Vagina (tissue), 2 donors: ENCODE measurements at places on chromosomes 5 and 9. TPM values are rescaled to one million over a fixed set of nuclear protein-coding genes. Genes with fewer than 3 reads are reported as not detected.

DNA sequence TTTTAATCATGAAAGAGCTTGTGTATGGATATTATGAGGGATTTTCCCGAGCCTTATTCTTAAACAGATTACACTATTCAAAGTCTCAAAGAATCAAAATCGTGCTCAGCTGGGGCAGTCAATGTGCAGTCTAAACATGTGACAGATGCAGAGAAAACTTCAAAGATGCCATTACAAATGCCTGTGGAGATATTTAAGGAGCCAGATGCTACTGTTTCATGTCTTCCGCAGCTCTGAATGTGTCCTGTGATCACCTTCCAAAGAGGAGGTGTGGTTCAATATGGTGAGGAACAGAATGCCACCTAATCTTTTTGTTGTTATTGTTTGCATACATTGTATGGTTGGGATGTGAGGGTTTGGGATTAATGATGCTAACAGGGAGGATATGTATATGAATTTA lies 593.3 kb upstream of the ARRDC3 start:
- no peak for DNase-seq
- H3K27me3 ChIP-seq: no peaks in the 10 kb centered on the region
- H3K4me3 ChIP-seq: no peak overlapping the region
- no peak overlapping the region for H3K27ac ChIP-seq
- no peaks in the 10 kb centered on the region for H3K36me3 ChIP-seq

Gene TLR4
- total RNA-seq: 9.3 TPM

Gene CDH18
- not detected for total RNA-seq

GRCh38 chr5:4230471-4230785 lies 634.8 kb downstream of the IRX1 start:
- H3K27me3 ChIP-seq: no peaks in the 10 kb centered on the region
- no peak for DNase-seq
- H3K4me3 ChIP-seq: no peak overlapping the region

Gene LVRN
- 1.7 TPM for total RNA-seq

DNA sequence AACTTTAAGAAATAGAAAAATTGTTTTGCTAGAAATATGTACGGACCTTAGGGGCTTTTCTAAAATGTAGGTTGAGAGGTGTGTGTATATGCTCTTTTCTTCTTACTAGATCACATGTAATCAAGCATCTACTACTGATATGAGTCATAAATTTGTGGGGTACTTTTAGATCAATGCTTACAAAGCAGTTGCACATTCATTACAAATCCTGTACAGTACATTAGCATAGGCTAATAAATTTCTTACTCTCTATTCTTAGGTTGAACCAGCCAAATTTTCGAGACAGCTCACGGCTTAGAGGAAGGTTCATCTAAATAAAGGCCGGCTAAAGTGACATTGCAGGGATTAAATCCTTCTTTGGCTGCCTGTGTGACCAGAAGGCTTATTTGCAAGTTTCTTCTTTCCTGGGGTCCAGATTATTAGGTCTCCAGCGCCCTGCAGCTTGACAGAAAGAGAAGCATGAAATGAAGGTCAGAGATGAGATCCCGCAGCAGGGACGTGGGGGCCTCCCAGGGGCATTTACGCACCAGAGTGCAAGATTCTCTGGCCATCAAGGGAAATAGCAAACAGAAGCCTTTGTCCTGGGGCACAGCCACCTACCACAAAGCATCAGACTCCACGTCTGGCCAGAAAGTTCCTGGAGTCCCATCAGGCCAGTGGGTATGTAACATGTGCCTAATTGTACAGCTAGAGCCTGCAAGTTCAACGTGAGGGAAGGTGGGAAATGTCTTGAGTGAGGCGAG lies 53.0 kb downstream of the NIM1K start:
- no peak for DNase-seq
- no peak overlapping the region for H3K4me3 ChIP-seq
- no peaks in the 10 kb centered on the region for H3K4me1 ChIP-seq
- H3K36me3 ChIP-seq: no peaks in the 10 kb centered on the region

DNA sequence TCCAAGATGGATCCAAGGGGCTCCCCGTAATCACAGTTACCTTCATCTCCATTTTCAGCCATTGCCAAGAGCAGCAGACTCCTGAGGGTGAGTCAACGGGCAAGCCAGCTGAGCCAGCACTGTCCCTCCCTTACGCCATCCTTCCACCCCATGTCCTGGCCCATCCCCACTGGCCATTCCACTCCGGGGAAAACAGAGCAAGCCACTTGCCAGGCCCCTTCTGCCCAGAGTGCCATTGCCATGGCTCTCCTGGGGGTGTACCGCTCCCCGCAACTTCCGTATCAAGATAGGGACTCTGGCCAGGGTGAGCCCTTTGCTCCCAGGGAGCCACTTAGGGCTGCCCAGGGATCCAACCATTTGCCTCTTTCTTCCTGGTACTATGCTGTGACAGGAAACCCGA lies 48.9 kb upstream of the CDKN2AIPNL start:
- H3K27ac ChIP-seq: no peak overlapping the region
- no peak for DNase-seq
- no peaks in the 10 kb centered on the region for H3K36me3 ChIP-seq
- no peaks in the 10 kb centered on the region for H3K27me3 ChIP-seq

DNA sequence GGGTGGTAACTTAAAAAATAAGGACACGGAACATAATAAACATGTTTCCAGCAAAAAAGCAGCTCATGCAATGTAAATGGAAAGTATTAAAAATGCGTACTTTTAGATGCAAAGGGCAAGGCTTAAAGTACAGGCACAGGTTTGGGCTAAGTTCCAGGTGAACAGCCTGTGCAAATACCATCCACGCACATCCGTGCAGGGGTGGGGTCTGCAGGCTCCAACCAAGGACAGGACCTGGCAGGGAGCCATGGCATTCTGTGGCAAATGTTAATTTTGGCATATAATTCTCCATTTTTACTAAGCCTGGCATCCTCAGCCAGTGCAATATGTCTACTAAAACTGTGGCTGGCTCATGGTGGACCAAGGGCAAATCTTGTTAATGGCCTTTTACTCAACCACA lies 365.8 kb upstream of the DAP start:
- no peak overlapping the region for H3K27ac ChIP-seq
- H3K36me3 ChIP-seq: no peaks in the 10 kb centered on the region
- H3K4me3 ChIP-seq: no peak overlapping the region
- no peak for DNase-seq
- no peaks in the 10 kb centered on the region for H3K27me3 ChIP-seq

DNA sequence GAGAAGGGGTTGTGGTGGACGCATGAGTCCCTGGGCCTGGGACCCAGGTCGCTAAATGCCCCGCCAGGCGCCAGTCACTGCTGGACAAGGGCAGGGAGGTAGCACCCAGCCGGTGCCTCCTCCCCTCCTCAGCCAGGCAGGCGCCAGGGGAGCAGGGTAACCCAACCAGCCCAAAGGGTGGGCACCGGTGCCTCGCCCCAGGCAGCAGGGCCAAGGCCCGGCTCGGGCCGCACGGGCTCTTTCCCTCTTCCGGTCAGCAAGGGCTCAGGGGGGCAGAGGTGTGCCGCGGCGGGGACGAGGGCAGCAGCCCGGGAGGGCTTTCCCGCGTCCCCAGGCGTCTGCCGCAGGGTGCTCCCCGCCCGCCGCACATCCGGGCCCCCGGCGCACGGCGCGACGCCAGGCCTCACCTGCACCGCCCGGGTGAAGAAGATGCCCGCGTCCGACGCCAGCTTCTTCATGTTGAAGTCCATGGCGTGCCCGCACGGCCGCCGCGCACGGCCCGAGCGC lies 393 bp downstream of the SH3GLB2 start:
- peaks cover 39% of the 10 kb centered on the region for H3K4me1 ChIP-seq
- H3K36me3 ChIP-seq: no peaks in the 10 kb centered on the region

DNA sequence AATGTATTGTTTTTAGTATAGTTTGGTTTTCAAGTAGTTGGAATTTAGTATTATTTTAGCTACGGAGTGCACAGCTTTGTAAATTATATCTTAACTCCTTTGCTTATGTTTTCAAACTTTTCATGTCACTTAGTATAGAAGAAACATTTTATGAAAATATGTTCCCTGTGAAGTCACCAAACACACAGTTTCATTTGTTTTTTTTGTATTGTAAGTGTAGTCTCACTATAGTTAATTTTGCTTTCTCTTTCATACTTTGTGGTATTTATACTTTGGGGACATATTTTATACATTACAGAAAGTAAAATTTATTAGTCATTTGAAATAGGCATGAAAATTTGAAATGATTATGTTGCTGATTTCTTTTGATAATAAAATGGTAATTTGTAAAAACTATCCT lies 5.0 kb downstream of the CHSY3 start:
- no peaks in the 10 kb centered on the region for H3K36me3 ChIP-seq
- no peak overlapping the region for H3K27ac ChIP-seq
- peaks cover 28% of the 10 kb centered on the region for H3K4me1 ChIP-seq

Gene FAM153A
- total RNA-seq: 4.2 TPM
